ENCODE measurements at places on chromosomes 6 and 20. TPM values are rescaled to one million over a fixed set of nuclear protein-coding genes. Genes with fewer than 3 reads are reported as not detected.

DNA sequence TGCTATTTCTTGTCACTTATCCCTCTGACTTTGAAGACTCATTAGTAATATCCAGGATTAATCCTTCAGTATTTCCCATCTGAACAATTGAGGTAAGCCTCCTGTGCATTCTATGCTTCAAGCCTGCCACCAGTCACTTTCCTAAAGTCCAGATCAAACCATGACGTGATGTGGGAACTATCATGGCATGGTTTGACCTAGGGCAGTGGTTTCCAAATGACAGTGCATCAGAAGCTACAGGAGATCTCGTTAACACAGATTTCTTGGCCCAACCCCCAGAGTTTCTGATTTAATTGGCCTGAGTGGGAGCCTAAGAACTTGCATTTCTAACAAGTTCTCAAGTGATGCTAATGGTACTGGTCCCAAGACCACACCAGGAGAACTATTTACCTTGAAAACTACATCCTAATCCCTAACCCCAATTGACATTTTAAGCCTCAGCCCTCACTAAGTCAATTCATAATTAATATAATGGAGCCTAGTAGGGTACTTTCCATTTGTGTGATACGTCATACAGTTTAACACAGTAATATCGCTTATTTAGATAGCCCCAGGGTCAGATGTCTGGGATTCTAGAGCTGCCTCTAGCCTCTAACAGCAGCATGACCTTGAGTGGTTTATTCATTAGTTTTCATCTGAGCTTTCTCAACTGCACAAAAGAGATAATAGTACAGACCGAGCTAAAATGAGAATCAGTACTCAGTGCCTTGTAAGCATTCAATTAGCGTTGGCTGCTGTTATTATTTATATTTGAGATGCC, 907.6 kb downstream of the TFAP2A start:
- peak; percentile 19 for DNase-seq
- H3K27ac ChIP-seq: no peak overlapping the region
- H3K4me1 ChIP-seq: no peaks in the 10 kb centered on the region
- H3K27me3 ChIP-seq: no peaks in the 10 kb centered on the region
- no peak overlapping the region for H3K4me3 ChIP-seq

DNA sequence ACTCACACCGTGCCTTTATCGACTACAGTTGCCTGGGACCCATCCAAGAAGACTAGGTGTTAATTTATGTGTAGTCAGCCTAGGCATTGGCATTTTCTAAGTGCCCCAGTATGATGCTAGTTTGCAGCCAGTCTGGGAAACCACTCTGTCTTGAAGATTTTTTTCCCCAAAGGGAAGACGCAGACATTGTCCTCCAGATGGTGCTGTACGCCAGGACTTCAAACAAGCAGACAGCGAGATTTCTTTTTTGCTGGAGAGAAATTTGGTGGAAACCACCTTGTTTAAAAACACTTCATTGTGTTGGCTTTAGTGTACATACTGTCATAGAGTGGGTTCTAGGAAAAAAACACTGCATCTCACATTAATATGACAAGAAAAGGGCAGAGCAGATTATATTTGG, 30.0 kb downstream of the ALDH5A1 start:
- no peak overlapping the region for H3K4me3 ChIP-seq
- H3K4me1 ChIP-seq: peaks cover 18% of the 10 kb centered on the region
- no peaks in the 10 kb centered on the region for H3K27me3 ChIP-seq
- no peaks in the 10 kb centered on the region for H3K36me3 ChIP-seq

- H3K4me3 ChIP-seq: no peak overlapping the region
- H3K4me1 ChIP-seq: no peaks in the 10 kb centered on the region
- no peaks in the 10 kb centered on the region for H3K36me3 ChIP-seq
- H3K27ac ChIP-seq: no peak overlapping the region
Observed at GRCh38 chr6:45491048-45491735, 113.5 kb upstream of the SUPT3H start.

GRCh38 chr6:168117942-168118341, 38.9 kb upstream of the FRMD1 start:
- H3K36me3 ChIP-seq: no peaks in the 10 kb centered on the region
- H3K4me3 ChIP-seq: no peak overlapping the region
- no peaks in the 10 kb centered on the region for H3K27me3 ChIP-seq
- no peaks in the 10 kb centered on the region for H3K4me1 ChIP-seq

- no peak for DNase-seq
- no peak overlapping the region for H3K4me3 ChIP-seq
- H3K36me3 ChIP-seq: no peaks in the 10 kb centered on the region
- no peak overlapping the region for H3K27ac ChIP-seq
- H3K4me1 ChIP-seq: no peaks in the 10 kb centered on the region
- H3K27me3 ChIP-seq: no peaks in the 10 kb centered on the region
Observed at GRCh38 chr6:126804332-126805064, 314.0 kb upstream of the RSPO3 start.

Gene VGLL2
- total RNA-seq: not detected

DNA sequence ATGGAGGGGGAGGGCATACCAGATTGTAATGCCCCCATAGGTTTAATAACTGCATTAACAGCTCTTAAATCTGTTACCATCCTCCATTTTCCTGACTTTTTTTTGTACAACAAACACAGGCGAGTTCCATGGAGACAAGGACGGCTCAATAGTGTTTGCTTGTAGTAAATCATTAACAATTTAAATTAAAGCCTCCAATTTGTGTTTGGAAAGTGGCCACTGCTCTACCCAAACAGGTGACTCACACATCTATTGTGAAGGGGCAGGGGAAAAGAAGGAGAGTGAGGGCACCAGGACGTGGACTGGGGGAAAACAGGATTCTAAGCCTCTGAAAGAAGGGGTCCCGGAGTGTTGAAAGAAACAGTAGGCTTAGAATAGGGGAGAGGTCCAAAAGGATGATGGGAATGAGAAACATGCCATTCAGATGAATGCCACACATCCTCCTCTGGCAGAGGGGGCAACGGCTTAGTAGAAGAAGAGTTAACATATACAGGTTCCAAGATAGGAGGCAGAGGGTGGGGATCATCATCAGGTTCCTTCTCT, 6.9 kb downstream of the GLYATL3 start:
- DNase-seq: no peak
- no peaks in the 10 kb centered on the region for H3K4me1 ChIP-seq
- H3K27me3 ChIP-seq: no peaks in the 10 kb centered on the region
- no peaks in the 10 kb centered on the region for H3K36me3 ChIP-seq
- no peak overlapping the region for H3K4me3 ChIP-seq

Gene MAP3K5
- total RNA-seq: 31.6 TPM

DNA sequence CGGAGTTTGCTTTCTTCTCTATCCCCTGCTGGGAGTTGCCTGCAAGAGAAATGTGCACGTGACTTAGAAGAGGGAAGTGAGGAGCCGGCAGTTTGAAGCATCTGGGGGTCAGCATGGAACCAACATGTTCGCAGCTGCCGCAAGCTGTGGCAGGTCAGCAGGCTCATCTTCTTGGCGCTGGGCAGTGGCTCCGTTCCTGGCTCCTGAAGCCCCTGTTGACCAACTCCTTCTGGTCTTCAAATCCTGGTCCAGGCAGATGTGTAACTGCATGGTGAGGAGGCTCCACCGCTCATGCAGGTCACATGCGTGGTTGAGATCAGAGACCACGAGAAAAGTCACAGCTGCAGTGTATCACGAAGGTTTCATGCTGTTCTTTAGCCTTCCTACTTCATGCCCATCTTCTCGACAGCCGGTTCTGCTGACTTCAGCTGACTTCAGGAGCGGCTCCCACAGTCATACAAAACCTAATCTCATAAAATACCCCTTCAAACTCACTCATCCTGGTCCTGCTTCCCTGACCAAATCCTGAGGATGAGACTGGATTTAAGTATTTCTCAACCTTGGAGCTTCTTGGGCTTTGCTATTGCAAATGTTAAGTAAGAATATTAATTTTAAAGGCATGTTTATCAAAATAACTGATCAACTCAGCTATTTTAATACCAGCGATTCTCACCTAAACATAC, 44.9 kb upstream of the BCAS1 start:
- no peak overlapping the region for H3K4me3 ChIP-seq
- H3K36me3 ChIP-seq: no peaks in the 10 kb centered on the region
- DNase-seq: no peak
- H3K27ac ChIP-seq: no peak overlapping the region

DNA sequence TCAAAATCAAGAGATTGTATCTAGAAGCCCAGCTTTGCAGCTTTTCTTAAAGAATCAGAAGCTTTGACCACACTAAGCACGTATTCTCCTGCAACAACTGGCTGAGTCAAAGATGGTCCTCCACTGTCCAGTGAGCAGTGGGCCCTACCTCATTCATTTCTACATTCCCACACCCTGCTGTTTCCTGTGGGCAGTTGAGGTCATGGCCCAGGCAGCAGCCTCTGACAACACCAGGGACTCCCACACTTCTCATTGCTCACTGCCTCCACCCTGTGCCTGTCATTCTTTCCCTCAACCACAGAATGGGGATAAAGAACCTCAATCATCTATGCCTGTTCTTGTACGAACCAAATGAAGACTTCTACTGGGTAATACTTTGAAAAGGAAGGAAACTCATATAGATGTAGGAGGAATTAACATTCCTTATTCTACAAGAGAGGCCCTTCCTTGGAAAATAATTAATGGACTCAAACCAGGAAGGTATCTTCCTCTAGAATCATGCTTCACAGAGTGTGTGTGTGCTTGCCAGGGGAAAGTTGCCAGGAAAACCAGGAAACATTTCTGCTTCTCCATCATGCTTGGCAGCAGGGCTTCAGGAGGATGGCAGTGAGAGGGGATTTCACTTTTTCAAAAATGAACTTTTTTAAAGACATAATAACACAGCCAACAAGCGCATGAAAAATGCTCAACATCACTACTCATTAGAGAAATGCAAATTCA, 191.7 kb upstream of the RIN2 start:
- no peaks in the 10 kb centered on the region for H3K4me1 ChIP-seq
- no peak overlapping the region for H3K4me3 ChIP-seq

DNA sequence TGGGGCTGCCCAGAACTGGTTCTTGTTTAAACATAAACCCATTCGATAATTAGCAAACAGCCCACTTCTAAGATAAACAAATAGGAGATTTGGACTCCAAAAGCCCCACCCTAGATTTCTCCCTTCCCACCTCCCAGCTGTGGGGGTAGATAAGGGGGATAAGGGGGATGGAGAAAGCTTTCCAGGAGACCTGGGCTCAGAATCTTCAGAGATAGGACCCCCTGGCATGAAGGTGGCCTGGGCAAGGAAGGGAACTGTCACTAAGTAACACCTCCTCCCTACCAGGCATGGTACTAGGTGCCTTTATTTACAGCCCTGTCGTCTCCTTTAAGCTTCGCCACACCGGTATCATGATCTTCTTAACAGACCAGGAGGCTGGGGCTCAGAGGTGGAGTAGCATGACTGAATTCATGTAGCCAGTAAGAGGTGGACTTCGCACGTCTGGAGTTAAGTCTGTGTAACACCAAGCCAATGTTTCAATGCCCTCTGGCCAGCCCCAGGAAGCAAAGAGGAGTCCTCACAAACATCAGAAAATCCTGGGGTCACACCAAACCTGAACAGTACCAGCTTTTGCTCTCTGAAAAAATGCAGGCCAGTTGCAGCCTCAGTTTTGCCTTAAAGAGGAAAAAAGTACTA, 4.6 kb downstream of the SDC4 start:
- H3K27me3 ChIP-seq: 0 out of 2 replicates have a peak, but pooled peaks cover 6% of the 10 kb centered on the region
- no peak overlapping the region for H3K4me3 ChIP-seq

GRCh38 chr6:117317261-117317660, 51.9 kb downstream of the VGLL2 start:
- H3K27me3 ChIP-seq: no peaks in the 10 kb centered on the region
- no peaks in the 10 kb centered on the region for H3K36me3 ChIP-seq
- no peak for DNase-seq
- H3K27ac ChIP-seq: no peak overlapping the region

Gene MMP24
- not detected for total RNA-seq

Gene IMPG1
- not detected for total RNA-seq

GRCh38 chr20:37922016-37922415, 19.1 kb downstream of the VSTM2L start:
- H3K4me3 ChIP-seq: peak overlapping the region; percentile 25
- H3K36me3 ChIP-seq: no peaks in the 10 kb centered on the region
- peak overlapping the region; percentile 94 for H3K27ac ChIP-seq
- H3K4me1 ChIP-seq: peaks cover 25% of the 10 kb centered on the region

Gene LPIN3
- 0.51 TPM for total RNA-seq

DNA sequence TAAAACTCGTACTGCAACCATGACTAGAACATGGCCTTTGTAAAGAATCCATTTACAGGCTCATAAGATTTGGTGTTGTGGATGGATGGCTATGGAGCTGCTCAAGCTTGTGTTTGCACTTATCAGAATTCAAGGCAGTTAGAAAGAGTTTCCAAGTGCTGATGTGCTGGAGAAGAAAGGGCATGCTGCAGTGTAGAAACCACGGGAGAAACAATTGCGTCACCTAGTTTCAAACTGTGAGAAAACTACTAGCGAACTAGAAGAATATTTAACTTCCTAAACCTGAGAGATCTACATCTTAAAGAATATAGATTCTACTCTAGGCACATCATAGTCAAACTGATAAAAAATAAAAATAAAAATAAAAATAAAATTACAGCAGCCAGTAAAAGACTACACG, 116.2 kb downstream of the SGK1 start:
- no peaks in the 10 kb centered on the region for H3K36me3 ChIP-seq
- H3K4me1 ChIP-seq: peaks cover 12% of the 10 kb centered on the region
- H3K27ac ChIP-seq: no peak overlapping the region
- no peaks in the 10 kb centered on the region for H3K27me3 ChIP-seq
- no peak for DNase-seq
- H3K4me3 ChIP-seq: no peak overlapping the region

- peaks cover 16% of the 10 kb centered on the region for H3K36me3 ChIP-seq
- H3K27ac ChIP-seq: peak overlapping the region; percentile 39
- H3K4me3 ChIP-seq: no peak overlapping the region
- no peaks in the 10 kb centered on the region for H3K27me3 ChIP-seq
- peaks cover 17% of the 10 kb centered on the region for H3K4me1 ChIP-seq
Observed at GRCh38 chr6:88662163-88662580, 301.2 kb downstream of the RNGTT start.

Gene PERP
- total RNA-seq: 1.1 TPM

- no peak overlapping the region for H3K4me3 ChIP-seq
- no peaks in the 10 kb centered on the region for H3K4me1 ChIP-seq
- H3K27ac ChIP-seq: no peak overlapping the region
- H3K27me3 ChIP-seq: no peaks in the 10 kb centered on the region
- no peaks in the 10 kb centered on the region for H3K36me3 ChIP-seq
- DNase-seq: no peak
Observed at GRCh38 chr6:166555086-166555485, 31.4 kb downstream of the RAMACL start.

Gene EPHA7
- total RNA-seq: not detected
